ENCODE measurements at places on chromosomes 7 and 10. TPM values are rescaled to one million over a fixed set of nuclear protein-coding genes. Genes with fewer than 3 reads are reported as not detected.
A peak's percentile ranks its signal among the peaks of the same experiment; 100 is the strongest.

DNA sequence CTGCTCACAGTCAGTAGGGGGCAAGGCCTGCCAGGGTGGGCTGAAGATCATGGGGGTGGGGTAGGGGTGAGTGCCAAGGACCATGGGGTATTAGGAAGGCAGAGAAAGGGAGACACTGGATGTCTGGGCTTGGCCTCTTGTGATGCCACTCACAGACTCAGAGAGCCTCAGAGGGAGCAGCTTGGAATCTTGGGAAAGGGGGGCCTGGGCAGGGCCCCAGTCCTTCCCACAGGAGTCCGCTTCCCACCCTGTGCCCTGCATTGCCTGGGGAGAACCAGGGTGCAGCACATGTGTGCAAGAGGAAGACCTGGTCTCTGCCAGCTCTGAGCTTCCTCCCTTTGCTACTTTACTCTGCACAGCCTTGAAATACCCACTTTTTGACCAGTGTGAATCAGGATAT is 4.3 kb downstream of the ADCY1 start:
- no peak for DNase-seq

DNA sequence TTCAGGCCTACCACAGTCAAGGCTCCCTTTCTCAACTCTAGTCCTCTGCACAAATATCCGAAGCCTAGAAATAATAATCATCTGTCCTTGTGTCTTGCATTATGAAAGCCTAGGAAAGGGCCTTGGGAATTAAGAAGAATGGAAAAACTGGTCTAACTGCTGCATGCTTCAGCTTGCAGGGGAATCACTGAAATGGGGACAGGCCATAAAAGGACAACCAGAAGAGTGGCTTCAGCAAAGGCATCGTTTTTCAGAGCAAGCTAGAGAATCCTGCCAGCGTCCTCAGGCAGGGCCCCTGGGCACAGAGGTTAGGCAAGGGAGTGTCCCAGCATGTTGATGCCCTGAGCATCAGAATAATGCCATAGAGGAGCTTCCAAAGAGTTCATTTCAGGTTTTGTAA is 13.2 kb downstream of the ERVW-1 start:
- no peak for DNase-seq

- no peak for DNase-seq
Observed at GRCh38 chr7:128123291-128124037, 92.2 kb upstream of the LRRC4 start.

GRCh38 chr10:126468876-126469643 is 80.8 kb upstream of the ADAM12 start:
- no peak for DNase-seq

DNA sequence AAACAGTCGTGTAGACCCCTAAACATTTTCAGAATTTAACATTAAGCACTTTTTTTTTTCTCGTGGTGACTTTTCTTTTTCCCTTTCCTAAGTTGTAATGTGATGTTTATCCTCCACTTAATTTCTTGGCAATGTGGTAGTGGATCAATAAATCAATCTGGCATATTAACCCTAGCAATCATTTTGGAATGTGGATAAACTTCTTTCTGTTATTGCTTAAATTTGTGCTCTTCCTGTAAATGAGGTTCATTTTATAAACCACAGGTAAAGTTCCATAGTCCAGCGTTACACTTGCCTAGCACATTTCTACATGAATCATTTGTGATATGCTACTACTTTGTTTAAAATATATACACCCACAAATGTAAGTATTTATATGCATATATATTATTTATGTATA is 247.4 kb upstream of the ETV1 start:
- no peak for DNase-seq

DNA sequence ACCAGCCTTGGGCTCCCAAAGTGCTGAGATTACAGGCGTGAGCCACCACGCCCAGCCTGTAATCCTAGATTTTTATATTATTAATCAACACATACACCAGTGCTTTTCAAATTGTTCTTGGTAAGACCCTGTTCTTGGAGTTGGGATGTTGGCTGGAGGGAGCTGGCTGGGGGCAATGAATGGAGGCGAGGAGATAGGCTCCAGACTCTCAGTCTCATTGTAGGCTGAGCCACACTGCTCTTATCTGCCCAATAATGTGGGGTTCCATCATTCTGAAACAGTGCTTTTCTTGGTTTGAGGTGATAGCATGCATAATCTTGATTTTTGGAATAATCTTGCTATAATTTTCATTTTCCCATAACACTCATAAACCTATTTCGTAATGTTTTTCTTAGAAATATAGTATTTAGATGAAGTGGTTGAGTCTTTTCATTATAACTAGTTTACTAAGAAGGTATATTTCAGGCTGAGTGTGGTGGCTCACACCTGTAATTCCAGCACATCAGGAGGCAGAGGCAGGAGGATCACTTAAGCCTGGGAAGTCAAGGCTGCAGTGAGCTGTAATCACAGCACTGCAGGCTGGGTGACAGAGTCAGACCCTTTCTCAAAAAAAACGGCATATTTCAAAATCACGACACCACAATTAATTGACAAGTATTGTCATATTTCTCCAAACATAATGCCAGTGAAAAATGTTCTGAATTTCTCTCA is 65.1 kb upstream of the LYZL2 start:
- no peak for DNase-seq

DNA sequence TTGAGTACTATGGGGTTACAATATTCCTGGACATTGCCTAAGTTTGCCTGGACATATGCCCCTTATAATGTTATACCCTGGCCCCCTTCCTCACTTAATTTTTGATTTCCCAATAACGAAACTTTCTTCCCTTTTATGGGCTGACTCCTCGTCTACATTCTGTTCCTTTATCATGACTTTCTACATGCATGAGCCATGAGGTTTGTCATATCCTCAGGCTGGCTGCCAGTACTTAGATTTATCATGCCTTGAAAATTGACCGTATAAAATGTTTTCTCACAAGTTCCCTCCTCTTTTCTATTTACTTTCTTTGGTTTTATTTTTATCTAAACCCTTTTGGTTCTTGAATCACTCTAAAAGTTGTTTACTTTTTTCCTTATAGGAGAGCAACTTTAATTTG is 4.7 kb downstream of the DNAH11 start:
- no peak for DNase-seq

DNA sequence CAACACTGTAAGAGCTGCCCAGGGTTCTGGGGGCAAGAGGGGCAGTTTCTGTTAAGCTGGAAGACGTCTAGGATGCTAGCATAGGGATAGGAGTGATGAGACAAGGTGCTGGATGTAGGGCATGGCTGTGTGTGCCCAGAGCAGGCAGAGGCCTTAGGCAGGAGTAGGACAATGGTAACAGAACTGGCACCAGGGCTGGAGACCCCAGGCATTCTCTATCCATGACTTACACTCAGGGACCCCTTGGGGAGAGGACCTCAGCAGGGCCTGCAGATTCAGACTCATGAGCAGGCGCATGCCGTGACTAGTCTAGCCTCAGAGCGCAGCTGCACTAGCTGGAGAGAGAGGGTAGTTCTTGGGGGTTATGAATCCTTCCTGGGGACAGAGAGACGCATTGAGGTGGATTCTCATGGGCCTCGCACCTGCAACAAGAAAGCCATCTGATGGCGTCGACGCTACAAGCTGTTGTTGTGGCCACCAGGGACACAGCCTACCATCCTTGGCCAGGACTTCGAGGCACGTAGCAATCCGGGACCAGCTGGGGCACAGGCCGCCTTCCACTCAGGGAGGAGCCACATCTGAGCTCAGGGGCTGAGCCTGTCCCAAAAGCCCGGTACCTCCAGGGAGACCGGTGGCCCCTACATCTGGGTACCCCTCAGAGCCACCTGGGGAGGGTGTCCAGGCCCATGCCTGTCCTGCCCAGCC is 474.1 kb downstream of the PTPRN2 start:
- DNase-seq, result no peak

- no peak for DNase-seq
Observed at GRCh38 chr10:121088524-121088923, 237.4 kb downstream of the WDR11 start.

- DNase-seq, result no peak
Observed at GRCh38 chr7:18265611-18266281, 229.8 kb upstream of the HDAC9 start.

DNA sequence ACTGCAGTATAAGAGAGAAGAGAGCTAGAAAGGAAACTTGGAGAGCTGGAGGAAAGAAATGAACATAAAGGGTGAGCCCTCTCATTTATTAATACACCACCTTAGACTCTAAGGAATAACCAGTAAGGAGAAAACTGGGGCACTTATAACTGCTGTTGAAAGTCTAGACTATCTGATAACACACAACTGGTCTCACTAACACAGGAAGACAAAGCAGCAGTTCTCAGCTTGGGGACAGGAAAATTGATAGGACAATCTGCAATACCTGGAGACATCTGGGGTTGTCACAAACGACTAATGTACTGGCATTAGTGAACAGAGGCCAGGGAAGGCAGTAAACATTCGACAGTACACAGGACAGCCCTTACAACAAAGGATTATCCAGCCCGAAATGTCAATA is 6.8 kb downstream of the ELMO1 start:
- DNase-seq, result no peak

GRCh38 chr10:126650161-126650560 is 20.3 kb downstream of the C10orf90 start:
- no peak for DNase-seq

GRCh38 chr7:119562839-119563238 is 710.1 kb upstream of the KCND2 start:
- no peak for DNase-seq

- DNase-seq, result no peak
Observed at GRCh38 chr7:26580711-26581110, 283.7 kb downstream of the SKAP2 start.

- DNase-seq, result no peak
Observed at GRCh38 chr7:1733908-1734730, 64.0 kb downstream of the ELFN1 start.

GRCh38 chr10:91144961-91145360 is 75.5 kb upstream of the PCGF5 start:
- no peak for DNase-seq

DNA sequence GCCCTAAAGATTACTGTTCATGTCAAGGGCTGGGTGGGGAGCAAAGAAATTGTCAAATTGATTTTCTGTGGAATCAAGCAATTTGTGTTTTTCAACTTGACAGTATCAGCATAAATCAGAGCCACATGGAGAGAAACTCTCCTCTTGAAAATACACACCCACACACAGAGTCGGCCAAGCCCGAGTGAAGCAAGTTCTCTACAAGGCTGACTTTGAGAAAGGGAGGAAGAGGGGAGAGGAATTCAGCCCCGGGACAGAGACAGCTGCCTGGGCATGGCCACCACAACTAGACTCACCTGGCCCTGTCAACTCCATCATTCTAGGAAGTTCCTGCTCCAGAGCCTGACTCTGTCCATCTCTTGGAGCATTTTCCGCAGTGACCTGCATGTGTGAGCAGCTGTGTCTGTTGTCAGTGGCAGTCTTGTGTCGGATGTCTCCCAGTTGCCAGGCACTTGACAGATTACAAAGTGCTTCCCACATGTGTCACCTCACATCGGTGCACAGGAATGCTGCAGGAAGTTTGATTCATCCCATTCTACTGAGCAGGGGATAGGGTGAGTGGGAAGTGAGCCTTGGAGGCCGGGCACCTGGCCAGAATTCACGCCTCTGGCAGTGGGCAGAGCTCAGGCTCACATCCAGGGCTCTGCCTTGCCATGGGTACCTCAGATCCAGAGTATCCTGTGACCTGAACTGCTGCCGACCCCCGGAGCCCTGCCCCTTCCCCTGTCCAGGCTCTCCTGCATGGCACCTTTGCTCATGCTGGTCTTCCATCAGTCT is 37.9 kb downstream of the ADAM12 start:
- peak; percentile 18 for DNase-seq

- no peak for DNase-seq
Observed at GRCh38 chr7:135192914-135193536, 18.3 kb downstream of the WDR91 start.

GRCh38 chr7:81944058-81944457 is 174.2 kb upstream of the HGF start:
- no peak for DNase-seq

DNA sequence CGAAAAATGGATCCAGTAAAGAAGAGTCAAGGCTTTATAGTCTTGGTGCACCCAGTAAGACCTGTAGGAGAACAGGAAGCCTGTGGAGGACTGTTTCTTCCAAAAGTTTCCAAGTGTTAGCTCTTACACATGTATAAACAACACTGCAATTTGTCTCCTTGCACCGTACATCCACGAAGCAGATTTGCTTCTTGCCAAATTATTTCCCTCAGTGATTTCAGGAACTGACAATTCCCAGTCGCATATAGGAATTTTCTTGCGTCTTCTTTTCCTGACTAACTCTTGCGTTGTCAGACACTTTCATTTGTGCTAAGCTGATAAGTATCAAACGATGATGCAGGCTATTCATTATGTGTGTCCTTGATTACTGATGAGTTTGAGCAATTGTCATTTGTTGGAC is 182.1 kb downstream of the PKD1L1 start:
- DNase-seq, result no peak

DNA sequence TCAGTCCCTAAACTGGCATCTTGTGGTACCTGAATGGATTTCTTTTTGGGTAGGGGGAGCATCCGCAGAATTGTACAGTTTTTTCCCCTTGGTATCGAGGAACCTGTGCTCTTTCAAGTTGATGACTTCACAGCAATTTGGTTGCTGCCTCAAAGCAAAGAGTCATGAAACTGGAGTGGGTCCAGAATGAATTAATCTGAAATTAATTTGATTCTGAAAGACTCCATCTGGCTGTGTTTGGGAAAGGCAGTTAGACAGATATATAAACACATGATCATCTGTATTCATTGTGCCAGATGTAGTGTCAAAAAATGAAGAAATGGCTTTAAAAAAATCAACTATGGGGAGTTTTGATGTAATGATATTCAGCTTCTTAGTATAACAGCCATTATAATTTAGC is 136.1 kb downstream of the CELF2 start:
- DNase-seq, result no peak

DNA sequence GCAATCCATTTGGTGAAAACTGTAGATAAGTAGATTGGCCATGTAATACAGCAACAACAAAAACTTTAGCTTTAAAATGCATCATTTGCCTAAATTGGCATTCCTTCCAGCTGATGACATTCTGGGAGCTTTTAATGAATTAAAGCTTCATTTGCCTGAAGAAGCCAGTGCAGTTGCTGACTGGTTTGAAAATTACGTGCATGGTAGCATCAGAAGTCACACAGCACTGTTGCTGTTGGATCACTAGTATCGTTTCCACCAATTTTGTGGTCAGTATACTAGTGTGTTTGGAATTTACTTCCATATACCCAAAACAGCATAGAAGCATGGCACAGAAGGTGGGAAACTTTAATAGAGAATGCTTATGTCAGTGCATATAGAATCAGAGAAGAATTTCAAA is 194.9 kb downstream of the ETV1 start:
- DNase-seq, result no peak

Gene AKR1D1
- not detected for total RNA-seq

Gene HOXA11
- not detected for total RNA-seq

Gene FAM25C
- not detected for total RNA-seq

Gene MUC12
- 0.41 TPM for total RNA-seq

Gene LRRC18
- not detected for total RNA-seq

Gene TMUB1
- 10.2 TPM for total RNA-seq

Gene SLC25A13
- 11.4 TPM for total RNA-seq

All from frontal cortex (tissue), 4 donors.